T-helper 17 cell (primary cell): ENCODE measurements at places on chromosomes 5 and 9. TPM values are rescaled to one million over a fixed set of nuclear protein-coding genes. Genes with fewer than 3 reads are reported as not detected.

DNA sequence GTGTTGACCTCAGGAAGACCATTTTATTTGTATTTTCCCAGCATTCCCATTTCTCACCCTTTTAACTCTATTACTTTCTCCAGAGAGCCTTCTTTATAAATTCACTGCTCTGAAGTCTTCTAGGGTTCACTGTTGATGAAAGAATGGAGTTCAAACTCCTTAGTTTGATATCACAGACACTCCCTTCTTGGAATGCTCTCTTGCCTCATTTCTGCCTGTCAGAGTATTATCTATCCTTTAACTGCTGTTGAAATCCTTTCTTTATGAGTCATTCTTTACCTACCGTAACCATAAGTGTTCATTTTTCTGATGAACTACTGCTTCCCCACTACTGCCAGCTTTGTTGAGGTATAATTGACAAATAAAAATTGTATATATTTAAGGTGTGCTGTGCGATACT is 4.3 kb downstream of the RIC1 start:
- DNase-seq: no peak

FOXD4L5 gene
- 0.13 TPM for total RNA-seq

ADAMTSL1 gene
- not detected for total RNA-seq

FCHSD1 gene
- 77.6 TPM for total RNA-seq

- no peak for DNase-seq
These were observed 15.4 kb upstream of the AK3 start for GRCh38 chr9:4756420-4756819.

ASB6 gene
- total RNA-seq: 21.9 TPM
